ENCODE measurements at places on chromosomes 2 and 18. TPM values are rescaled to one million over a fixed set of nuclear protein-coding genes. Genes with fewer than 3 reads are reported as not detected.

- peak; percentile 27 for DNase-seq
Measured at GRCh38 chr2:235287375-235287733, 206.5 kb upstream of the AGAP1 start.

- peak; percentile 80 for DNase-seq
Measured at GRCh38 chr18:51077217-51077616, 47.2 kb downstream of the SMAD4 start.

Gene MC2R
- total RNA-seq, result not detected

Gene GCG
- not detected for total RNA-seq

Gene CXCR1
- total RNA-seq, result not detected

- DNase-seq, result peak; percentile 8
Measured at GRCh38 chr2:45330108-45330507, 281.0 kb downstream of the SRBD1 start.

DNA sequence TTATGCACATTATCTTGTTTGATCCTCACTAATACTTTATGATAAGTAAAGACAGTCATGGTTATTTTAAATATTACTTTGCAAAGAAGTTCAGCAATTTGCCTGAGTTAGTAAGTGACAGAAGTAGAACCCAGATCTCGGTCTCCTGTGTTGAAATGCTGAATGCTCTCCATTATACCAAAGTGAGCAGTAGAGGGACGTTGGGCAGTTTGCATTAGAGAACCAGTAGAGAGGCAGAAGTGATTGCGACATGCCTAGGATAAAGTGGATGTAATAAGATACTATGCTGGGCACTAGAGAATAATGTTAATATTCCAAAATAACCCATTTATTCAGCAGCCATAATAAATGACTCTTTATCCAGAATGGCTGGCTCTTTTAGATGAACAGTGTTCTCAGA lies 201.0 kb downstream of the PMAIP1 start:
- DNase-seq, result peak; percentile 0

Gene DYSF
- not detected for total RNA-seq

Gene CFAP65
- not detected for total RNA-seq

DNA sequence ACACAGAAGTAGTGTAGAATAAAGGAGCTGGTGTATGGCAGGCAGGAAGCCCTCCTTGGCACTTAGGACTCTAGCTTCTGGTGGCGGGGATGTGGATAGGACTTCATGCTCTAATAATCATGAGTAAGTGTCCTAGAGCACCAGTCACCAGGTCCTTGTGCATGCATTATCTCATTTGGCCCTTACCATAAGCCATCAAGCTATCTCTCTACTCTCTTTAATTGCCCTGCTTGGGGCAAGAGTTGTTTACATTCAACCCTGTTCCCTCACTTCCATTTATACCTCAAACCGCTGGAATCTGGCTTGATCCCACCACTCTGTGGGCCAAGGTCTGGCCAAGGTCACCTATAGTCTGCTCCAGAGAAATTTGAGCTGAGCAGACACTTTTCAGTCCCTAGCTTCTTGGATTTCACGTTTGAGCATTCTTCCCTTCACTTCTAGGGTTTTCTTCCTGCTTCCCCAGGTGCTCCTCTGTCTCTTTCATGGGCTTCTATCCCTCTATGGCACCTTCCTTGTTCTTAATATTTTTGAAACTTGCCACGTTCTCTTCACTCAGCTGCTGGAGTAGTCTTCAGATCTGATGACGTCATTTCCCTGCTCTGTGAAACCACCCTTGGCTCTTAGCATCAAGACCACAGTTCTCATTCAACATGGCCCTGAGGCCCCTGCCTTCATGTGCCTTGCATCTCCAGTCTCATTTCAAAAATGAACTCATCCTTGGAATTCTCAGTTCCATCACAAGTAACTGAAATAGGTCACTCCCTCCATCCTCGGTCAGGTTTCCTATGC lies 94.9 kb upstream of the GATA6 start:
- DNase-seq, result no peak

DNA sequence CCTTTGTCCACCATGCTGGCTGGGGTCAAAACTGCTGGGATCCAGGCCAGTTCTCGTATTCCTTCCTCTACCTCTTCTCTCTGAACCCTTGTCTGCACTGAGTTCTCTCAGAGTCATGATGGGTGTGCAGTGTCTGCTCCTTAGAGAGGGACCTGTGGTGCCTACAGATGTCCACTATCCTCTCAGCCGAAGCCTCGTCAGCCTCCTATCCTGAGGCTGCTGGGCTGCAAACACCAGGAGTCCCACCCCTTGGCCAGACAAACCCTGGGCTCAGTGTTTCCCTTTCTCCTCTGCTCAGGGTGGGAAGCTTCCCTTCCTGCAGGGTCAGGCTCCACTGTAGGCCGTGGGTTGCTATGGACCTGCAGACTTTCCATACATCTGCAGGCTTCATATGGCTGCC lies 2.3 kb downstream of the INPP5D start:
- no peak for DNase-seq

- peak; percentile 90 for DNase-seq
Measured at GRCh38 chr18:25830787-25831186, 259.6 kb downstream of the SS18 start.

GRCh38 chr2:187918996-187919821 lies 365.0 kb upstream of the TFPI start:
- no peak for DNase-seq

DNA sequence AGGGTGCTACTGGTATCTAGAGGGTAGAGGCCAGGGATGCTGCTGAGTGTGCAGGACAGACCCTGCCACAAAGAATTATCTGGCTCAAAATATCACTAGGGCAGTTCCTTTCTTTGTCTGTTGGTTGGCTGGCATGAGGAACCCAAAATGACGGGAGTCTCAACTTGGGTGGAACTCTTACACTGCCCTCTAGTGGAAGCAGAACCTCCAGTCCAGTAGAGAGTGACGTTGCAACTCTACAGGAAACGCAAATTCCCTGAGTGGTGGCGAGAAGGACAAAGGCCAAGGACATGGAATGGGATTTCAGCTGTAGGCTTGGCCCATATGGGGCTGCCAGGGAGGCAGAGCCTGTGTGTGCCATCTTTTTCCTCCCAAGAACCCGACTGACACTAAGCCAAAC lies 47.1 kb downstream of the COPS8 start:
- no peak for DNase-seq

DNA sequence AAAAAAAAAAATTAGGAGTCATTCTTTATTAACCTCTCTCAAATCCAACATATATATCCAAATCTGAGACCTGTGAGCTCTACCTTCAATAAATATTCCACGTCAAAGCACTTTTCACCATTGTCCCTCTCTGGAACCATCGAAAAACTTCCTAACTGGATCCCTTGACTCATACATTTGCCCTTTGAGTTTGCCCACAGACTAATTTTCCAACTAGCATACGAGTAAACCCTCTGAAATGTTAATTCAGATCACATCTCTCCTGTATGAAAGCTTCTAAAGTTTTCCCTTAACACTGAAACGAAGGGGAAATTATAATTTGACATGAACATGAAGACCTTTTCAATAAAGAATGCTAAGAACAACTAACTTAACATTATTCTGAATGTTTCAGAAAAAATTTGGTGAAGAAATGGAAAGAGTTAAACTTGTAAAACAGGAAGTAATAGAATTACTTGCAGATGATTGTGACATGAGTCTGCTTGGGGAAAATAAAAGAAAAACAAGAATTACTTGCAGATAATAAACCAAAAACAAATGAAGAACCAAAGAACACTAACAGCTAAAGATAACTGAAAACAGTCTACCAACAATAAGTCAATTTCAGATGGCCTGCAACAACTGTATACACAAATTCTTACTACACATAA lies 110.6 kb downstream of the C2orf74 start:
- DNase-seq, result peak; percentile 69

Gene LRP2
- total RNA-seq, result not detected

DNA sequence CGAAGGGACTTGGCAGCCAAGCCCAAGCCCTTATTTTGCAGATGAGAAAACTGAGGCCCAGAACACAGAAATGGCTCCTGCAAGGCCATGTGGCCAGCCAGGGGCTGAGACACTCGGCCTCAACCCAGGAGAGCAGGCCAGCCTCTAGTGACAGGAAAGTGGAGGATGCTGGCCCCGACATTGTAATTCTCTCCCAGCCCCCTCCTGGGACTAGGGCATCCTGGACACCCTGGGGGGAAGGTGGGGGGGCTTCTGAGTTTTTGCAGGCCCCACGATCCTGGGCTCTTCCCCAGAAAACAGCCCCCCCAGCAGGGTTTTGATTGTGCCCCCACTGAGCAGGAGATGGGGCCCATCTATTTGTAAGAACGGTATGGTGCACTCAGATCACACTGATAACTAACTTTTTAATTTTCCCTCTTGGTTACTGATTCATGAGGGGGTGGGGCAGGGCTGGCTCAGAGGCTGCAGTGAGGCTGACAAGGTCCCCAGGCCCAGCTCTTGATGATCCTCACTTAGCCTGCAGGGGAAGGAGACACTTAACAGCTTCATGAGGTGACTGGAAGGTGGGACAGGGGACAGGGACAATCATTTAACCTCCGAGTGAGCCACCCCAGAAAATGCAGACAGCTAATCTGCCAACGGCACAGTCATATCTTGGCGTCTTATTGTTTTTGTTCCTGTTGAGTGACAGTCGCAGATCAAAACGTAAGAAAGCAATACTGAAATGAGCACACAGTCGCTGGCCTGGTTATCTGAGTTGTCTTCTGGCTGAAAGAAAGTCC lies 18.9 kb downstream of the SMAD7 start:
- peak; percentile 68 for DNase-seq

- DNase-seq, result no peak
Measured at GRCh38 chr2:36737131-36737750, 40.7 kb downstream of the VIT start.

DNA sequence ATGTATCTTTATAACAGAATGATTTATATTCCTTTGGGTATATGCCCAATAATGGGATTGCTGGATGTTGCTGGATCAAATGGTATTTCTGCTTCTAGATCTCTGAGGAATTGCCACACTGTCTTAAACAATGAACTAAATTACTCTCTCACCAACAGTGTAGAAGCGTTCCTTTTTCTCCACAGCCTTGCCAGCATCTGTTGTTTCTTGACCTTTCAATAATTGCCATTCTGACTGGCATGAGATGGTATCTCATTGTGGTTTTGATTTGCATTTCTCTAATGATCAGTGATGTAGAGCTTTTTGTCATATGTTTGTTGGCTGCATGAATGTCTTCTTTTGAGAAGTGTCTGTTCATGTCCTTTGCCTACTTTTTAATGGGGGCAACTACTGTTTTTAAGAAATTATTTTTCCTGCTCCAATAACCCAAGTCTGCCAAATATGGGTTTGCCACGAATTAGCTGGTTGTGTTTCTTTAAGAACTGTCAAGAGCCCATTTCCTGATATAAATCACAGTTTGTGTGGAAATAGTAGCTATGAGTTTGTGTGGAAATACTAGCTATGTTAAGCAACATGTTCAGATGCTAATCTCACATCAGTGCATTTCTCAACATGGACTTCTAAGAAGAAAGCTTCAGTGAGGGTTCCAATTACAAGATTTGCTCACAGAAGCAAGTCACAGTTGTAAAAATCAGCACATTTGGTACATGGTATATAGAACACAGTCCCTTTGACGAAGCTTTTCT lies 259.4 kb downstream of the ANAPC1 start:
- DNase-seq, result peak; percentile 85

Gene PPP4R1
- 85.5 TPM for total RNA-seq

Gene KCNF1
- 0.97 TPM for total RNA-seq

GRCh38 chr18:41714872-41715271 lies 240.2 kb upstream of the PIK3C3 start:
- DNase-seq, result no peak

- DNase-seq, result no peak
Measured at GRCh38 chr2:171260471-171261424, 100.1 kb upstream of the TLK1 start.

GRCh38 chr2:37570773-37571586 lies 100.5 kb downstream of the CDC42EP3 start:
- DNase-seq, result peak; percentile 96

DNA sequence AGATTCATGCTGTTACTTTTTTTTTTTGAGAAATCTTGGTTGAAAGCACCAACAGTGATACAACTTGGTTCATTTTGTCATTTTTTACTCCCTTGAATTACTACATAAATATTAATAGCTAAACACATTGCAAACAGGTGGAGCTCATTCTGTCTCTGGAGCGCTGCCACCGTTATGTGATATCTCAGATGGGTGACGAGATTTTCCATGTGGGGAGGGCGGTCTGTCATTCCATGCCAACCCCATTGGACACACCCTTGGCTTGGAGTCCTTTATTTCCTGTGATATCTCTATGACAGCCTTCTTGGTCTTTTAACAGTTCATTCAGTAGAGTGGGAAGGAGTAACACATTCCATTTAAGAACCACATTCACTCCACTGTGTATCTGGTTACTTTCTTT lies 794.8 kb downstream of the SATB2 start:
- DNase-seq, result peak; percentile 11

DNA sequence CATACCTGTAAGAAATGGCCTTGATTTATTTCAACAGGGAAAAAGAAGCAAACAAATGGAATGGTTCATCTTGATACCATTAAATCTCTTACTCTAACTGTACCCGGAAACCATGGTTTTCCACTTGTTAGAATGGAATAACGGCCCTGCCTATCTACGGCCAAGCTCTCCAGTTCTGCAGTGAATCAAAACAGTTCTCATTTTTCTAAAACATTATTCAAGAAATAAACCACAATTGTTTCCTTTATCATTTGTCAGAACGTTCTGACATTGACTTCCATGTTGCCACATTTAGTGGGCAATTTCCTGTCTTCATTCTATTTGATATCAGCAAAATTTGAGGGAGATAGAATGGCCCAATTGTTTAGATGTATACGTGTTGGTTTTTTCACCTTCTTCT lies 118.8 kb upstream of the CDH19 start:
- no peak for DNase-seq

Gene POTEC
- total RNA-seq, result not detected

Gene ALKAL2
- not detected for total RNA-seq

Gene ASPRV1
- total RNA-seq, result under 0.01 TPM

GRCh38 chr2:203972066-203972465 lies 35.5 kb downstream of the ICOS start:
- peak; percentile 8 for DNase-seq

DNA sequence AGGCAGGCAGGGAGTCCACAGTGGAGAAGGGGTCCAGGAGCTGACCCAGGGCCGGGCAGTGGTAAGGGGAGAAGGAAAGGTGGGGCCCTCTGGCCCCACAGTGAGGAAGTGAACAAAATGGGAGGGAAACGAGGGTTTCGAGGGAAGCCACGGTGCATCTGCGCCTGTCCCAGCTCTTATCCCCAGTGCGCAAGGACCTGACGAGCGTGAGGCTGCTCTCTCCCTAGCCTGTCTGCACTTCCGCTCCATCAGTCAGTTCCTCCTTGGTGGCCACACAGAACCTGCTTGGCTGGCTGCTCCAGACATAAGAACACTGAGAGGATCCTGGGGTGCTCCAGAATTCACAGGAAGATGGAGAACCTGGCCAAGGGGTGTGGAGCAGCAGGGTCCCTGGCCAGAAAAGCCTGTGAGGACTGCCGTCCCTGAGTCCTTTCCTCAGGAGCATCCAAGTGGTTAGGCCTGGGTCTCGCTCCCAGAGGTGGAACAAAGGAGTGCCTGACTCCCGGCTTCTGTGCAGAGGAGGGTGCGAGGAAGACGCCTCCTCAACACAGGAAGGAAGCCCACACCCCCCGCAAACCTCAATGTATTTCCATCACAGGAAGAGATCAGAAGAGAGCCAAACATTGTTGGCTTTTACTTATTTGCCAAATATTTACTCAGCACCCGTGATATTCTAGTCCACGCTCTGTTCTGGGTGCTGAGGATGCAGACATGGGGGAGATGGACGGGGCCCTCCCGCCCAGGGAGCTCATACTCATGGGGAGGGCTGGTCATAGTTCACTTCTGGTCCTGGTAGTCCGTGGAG lies 43.7 kb upstream of the SEMA4C start:
- no peak for DNase-seq
